ENCODE measurements at places on chromosomes 4 and X.

DNA sequence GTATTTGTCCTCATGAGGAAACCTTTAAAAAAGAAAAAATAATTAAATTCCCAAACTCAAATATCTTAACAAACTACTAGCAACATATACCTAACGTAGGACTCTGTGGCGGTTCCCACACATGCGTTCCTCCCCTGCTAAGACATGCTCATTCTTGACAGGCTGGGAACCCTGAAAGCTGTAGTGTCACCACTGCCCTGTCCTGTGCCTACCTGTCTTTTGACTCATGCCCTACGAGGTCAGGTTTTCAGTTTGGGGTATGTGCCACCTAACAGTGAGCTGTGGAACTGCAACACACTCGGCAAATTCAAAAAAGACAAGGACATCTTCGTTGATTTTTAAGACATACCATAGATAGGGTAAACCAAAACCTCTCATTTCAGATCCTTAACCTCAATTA is 17.8 kb downstream of the IDS start:
- no peak for DNase-seq

DNA sequence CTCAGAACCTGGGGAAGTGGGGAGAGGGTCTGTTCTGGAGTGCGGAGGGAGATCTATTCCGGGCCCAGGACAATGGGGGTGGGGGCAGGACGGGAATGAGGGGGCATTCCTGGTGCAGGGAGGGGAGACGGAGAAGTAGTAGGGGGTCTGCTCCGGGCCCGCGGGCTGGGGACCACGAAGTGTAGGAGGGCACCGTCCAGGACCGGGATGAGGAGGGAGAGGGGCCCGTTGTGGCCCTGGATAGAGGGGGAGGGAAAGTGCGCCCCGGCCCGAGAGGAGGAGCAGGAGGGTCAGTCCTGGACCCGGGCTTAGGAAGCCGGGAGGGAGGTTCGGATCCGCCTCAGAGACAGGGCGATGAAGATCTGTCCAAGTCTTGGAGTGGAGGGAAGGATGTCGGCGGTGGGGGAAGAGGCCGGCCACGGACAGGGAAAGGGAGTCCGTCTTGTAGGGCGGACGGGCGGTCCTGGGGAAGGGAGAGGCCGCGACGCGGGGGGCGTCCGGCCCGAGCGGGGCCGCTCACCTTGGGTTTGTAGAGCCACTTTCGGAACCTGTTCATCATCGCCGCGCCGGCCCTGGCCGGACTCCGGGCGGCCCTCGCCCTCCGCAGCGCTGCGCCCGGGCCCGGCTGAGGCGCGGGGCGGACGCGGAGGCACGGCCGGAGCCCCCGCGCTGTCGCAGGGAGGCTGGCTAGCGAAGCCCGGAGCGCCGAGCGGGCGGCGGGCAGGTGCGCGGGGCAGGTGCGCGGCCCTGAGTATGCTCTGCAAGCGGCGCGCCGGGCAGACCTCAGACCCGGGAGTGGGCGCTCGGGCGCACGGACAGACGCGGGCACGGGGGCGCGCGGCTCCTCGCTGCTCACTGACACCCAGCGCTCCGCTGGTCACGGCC is at the start of gene ZFYVE28:
ZFYVE28 (minus strand) TSS at position 881 of the 885 bp plus-strand sequence; CDS start at position 559, 322 bp downstream.
- no peak for DNase-seq

DNA sequence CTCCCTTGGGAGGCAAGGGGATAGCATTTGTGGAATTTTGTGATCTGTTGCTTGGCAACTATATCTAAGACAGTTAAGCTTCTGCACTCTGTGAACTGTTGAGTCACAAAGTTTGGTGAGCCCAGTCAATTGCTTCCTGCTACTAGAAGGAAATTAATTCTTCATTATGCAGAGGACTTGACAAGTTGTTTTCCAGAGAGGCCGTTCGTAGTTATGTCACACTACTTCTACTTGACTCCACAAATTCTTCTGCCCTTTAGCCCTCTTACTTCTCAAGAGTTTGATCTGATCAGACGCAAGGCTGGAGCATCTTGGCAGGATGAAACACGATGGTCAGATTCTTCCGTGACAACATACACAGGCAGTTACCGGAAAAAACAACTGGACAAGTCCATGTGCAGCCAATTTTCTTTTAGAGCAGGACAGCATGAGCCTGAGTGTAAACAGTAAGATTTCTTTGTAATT is at the start of gene C4orf51:
C4orf51 (plus strand) TSS at position 156 of the 465 bp plus-strand sequence; CDS start at position 214, 58 bp downstream.
- no peak for DNase-seq

DNA sequence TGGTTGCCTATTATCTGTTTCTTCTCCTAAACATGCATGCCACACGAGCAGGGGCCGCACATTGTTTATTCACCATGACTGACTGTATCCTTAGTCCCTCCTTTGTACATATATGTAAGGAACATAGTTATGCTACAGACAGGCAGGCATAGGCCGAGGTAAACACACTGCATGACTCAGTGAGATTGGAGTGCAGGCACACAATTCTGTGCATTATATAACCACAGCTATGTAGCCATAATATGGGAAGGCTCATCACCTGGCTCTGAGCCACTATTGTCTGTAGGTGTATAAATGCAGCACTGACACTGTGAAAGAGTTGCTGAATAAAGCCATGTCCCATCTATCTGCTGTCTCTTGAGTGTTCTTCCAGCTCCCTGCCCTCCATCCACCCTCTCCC is 431.6 kb downstream of the IDS start:
- DNase-seq: no peak

DNA sequence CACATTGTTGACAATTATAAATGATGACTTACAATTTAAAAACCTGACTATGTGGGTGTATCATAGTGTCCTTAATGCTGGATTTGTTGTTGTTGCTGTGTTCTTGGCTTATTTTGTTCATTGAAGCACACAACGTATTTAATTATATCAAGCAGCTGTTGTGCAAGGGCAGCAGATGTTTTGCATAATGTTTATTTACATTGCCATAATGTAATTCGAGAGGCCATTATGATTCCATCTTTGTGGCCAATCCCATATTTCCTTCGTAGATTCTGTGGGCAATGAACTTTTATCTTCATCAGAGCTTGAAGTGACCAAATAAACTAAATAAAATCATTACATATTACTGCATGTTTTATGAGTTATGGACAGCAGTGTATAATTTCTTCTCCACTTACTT is 422.6 kb upstream of the GALNTL6 start:
- no peak for DNase-seq

GRCh38 chr4:100466501-100466900 is 51.3 kb downstream of the EMCN start:
- no peak for DNase-seq

DNA sequence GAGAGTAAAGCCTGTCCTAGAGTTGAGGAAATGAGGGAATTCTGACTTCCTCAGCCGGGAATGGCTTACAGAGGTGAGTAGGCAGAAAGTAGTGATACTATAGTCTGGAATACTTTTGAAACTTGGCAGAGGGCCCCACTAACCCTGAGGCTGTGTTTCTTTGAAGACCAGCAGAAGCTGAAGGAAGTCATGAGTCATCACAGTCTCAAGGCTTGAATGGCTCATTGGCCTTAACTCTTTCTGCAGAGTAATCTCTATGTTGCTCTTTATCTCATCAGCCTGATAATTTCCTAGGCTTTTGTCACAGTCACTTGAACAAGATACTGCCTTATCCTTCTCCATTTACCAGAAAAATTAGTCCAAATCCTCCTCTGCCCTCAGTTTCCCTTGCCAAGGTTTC is 80.8 kb downstream of the ANKRD50 start:
- no peak for DNase-seq

DNA sequence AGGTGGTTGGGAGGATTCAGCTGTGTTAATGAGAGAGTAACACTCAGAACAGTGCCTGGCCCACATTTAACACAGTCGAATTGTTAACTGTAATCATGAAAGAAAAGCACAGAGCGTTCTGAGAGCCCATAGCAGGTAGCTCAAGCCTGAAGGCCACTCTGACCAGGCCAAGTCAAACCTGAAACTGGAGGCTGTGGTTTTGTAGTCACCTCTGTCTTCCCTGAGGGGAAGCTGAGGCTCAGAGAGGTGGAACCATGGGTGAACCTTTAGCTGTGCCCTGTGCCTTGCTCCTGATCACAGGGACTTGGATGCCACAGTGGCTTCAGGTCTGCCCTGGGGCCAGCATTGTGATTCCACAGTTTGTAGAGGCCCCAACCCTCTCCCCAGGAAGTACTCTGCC is 16.6 kb upstream of the UBA1 start:
- DNase-seq: no peak

GRCh38 chr4:141768954-141769353 is 132.6 kb downstream of the IL15 start:
- no peak for DNase-seq

GRCh38 chrX:53288189-53288588 is 6.8 kb upstream of the IQSEC2 start:
- DNase-seq: no peak

- no peak for DNase-seq
Observed at GRCh38 chr4:2651546-2651945, 104.6 kb downstream of the TNIP2 start.

DNA sequence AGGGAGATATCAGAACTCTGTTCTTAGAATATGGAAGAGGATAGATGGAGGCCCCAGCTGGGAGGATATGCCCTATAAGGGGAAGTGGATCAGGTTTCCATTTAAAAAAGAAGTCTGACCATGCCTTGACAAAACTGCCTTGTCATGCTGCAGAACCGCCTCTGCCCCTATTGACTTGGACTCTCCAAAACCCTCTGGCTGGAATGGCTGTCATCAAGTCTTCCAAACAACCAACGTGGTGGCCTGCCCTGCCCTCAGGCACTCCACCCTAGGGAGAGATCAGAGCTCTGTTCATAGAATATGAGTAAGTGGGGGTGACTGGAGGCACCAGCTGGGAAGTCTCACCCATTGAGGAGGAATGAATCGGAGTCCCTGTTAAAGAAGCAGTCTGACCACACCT is 114.9 kb downstream of the VSIG4 start:
- no peak for DNase-seq

GRCh38 chr4:145507636-145508035 is 26.0 kb downstream of the SMAD1 start:
- no peak for DNase-seq

DNA sequence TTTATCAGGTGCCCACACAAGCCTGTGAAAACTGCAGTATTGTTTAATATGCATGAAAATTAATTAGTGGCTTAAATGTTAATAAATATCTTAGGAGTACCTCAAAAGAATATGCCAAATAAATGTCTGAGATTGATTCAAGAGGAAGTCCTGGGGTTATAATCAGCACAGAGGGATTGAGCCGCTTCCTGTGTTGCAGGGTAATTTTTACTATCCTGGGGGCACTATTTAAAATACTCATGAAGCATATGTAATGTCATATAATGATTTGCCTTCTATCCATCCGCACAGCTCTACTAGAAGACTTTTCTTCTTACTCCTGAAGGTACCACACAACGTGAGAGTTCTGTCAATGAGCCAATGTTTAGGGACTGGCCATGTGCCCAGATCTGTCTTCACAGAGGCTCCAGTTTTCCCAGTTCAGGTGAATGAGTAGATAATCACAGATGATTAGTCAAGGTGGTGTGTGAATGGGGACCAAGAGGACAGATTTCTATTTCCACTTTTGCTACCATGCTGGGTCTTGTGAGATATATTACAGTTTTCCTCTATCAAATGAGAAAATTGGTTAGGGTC is 233.3 kb downstream of the USP46 start:
- no peak for DNase-seq

DNA sequence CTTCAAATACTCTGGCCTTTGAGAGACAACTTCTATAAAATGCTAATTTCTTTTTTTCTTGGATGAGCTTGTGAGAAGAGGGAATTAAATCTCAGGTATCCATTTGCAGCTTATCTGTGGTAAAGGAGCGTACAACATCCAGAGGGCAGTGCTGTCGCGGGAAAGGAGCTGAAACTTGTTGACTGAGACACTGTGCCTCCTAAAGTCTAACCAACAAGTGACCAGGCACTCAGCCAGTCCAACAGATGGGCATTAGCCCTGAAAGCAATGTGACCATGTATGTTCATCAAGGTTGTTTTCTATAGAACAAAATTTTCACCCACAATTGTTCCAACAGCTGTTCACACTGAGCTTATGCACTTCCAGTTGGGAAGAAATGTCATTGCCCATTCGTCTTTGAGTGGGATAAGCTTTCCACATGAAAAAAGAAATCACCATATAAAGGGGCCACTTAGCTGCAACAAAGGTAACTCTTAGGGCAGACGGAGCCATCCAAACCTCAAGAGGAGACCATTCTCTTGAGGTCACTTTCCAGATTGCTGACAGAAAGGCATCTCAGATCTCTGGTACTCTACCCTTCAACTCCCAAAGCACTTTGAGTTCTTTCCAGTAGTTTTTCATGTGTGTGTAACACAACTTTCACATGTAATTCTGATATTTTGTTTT is 244.8 kb upstream of the NEIL3 start:
- no peak for DNase-seq

DNA sequence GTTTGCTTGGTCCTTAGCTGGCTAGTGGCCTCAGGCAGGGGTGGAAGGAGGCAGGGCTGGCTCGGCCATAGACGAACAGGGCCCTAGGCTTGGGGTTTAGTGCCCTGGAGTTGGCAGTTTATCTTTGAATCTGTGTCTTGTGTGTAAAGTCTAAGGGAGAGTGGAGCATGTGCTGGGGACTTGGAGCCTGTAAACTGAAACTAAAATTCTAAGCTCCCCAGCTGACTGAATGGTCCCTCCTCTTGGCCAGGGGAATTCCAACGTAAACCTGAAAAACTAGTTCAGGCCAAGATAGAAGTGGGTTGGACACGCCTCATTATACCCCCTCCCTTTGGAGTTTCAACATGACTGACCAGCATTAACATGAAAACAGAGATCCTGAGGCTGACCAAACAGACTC is 46.1 kb upstream of the GPR78 start:
- DNase-seq: no peak

GRCh38 chrX:10755439-10756334 is 135.3 kb upstream of the MID1 start:
- no peak for DNase-seq

DNA sequence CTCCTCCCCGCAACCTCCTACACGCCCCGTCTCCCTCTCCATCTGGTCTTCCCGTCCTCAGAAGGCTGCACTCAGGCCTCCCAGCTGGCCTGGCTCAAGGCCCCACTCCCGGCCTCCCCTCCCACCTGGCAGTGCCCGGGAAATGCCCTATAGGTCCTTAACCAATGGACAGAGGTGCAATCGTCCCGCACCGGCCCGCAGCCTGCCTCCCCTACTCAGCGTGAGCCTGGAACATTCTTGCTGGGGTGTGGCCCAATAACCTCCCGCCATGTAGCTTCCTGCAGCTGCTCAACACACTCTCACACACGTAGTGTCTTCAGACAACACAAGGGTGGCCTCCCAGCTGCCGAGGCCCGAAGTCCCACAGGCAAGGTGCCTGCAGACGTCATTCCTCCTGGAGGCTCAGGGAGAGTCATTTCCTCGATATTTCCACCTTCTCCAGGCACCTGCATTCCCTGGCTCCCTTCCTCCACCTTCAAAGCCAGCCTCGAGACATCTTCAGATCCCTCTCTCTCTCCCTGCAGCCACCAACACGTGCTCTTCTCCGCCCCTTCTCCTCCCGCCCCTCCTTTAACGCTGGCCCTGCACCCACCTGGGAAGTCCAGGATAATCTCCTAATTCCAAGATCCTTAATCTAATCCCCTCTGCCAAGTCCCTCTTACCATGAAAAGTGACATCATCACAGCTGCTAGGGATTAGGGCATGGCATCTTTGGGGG is 56.2 kb downstream of the ADRA2C start:
- DNase-seq: no peak

Data from stimulated activated CD8-positive, alpha-beta memory T cell treated with anti-CD3 and anti-CD28 coated beads, Interleukin-7, amount 100 ng/mL, for 1 hour (primary cell).